ENCODE measurements at places on chromosomes 2 and 18.

- peak; percentile 9 for DNase-seq
- H3K27me3 ChIP-seq, result no peaks in the 10 kb centered on the region
- no peak overlapping the region for H3K4me3 ChIP-seq
Measured at GRCh38 chr2:215052404-215052803, 86.0 kb downstream of the ABCA12 start.

- DNase-seq, result no peak
- H3K4me1 ChIP-seq, result no peaks in the 10 kb centered on the region
- H3K4me3 ChIP-seq, result no peak overlapping the region
- H3K27me3 ChIP-seq, result no peaks in the 10 kb centered on the region
- H3K36me3 ChIP-seq, result no peaks in the 10 kb centered on the region
Measured at GRCh38 chr18:24877066-24877465, 416.6 kb downstream of the HRH4 start.

DNA sequence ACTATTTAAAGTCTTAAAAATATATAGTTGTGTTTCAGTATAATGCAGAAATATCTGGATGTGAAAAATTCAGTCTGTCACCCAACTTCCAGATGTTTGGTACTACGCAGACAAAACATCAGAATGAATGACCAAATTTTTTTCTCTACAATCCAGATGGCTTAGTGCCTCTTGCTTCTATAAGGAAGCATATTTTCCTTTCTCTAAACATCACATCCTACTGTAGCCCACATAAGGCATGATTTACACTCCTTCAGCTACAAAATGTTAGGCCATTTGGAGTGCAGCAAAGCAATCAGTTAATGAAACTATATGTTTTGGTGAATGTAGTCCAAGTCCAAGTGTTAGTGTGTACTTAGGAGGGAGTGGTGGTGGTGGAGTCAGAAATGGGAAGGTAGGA is 162.9 kb upstream of the SIX2 start:
- H3K4me1 ChIP-seq, result peaks cover 38% of the 10 kb centered on the region
- DNase-seq, result no peak

GRCh38 chr2:6784291-6784690 is 81.4 kb downstream of the CMPK2 start:
- H3K27me3 ChIP-seq, result no peaks in the 10 kb centered on the region
- H3K4me3 ChIP-seq, result no peak overlapping the region
- peaks cover 6% of the 10 kb centered on the region for H3K36me3 ChIP-seq
- H3K27ac ChIP-seq, result no peak overlapping the region

DNA sequence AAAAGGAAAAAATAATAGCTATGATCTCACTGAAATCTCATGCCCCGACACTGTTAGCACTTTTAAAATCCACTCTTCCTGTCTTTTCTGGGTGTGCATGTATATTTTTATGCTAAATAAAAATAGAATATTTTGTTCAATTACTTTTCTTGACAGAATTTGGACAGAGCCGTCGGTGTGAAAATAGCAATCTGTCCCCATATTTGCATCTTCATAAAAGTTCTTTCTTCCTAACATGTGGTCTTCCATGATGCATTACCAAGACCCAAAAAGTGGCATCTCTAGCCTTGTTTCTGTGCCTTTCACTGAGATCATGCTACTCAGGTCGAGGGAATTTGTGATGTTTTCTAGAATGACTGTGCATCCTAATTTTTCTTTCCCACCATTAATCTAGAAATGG is 298.8 kb upstream of the CCDC68 start:
- H3K36me3 ChIP-seq, result no peaks in the 10 kb centered on the region
- H3K27me3 ChIP-seq, result no peaks in the 10 kb centered on the region
- H3K4me3 ChIP-seq, result no peak overlapping the region
- H3K4me1 ChIP-seq, result no peaks in the 10 kb centered on the region

GRCh38 chr2:216829533-216829932 is 30.3 kb downstream of the TNP1 start:
- peak; percentile 68 for DNase-seq
- H3K36me3 ChIP-seq, result no peaks in the 10 kb centered on the region
- no peak overlapping the region for H3K4me3 ChIP-seq
- no peak overlapping the region for H3K27ac ChIP-seq
- H3K4me1 ChIP-seq, result no peaks in the 10 kb centered on the region

Measured in MCF 10A (cell line).